HuH-7.5 (cell line): ENCODE measurements at places on chromosomes 16 and 17.
A peak's percentile ranks its signal among the peaks of the same experiment; 100 is the strongest.

DNA sequence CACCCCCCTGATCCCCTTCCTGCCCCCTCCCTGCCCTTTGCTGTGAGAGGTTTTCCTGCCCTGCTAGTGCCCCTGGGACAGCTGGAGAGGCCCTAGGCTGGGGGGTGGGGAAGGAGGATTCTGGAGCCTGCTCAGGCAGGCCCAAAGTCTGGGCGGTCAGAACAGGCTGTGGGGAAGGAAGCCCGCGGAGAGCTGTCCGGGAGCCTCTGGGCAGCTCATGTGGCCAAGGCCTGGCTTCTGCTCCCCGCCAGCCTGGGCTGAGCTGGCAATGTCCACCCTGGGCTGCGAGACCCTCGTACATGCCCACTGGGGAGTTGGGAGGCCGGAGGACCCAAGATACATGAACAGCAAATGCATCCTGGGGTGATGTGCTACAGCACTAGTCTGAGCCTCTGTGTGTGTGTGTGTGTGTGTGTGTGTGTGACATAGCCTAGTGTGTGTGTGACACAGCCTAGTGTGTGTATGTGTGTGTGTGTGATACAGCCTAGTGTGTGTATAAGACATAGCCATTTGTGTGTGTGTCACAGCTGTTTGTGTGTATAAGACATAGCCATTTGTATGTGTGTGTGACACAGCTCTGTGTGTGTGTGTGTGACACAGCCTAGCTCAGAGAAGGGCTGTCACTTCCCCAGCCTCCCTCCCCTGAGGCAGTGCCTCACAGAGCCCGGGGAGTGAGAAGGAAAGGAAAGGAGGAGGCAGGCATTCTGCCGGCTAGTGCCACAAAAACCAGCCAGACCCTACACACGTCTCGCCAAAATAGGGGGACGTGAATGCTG is 201.4 kb upstream of the CIBAR2 start:
- DNase-seq: no peak

- DNase-seq: no peak
These were observed 79.9 kb downstream of the GPRC5B start for GRCh38 chr16:19804538-19805323.

- DNase-seq: peak; percentile 97
These were observed 16.3 kb downstream of the NACA2 start for GRCh38 chr17:61574542-61575351.

DNA sequence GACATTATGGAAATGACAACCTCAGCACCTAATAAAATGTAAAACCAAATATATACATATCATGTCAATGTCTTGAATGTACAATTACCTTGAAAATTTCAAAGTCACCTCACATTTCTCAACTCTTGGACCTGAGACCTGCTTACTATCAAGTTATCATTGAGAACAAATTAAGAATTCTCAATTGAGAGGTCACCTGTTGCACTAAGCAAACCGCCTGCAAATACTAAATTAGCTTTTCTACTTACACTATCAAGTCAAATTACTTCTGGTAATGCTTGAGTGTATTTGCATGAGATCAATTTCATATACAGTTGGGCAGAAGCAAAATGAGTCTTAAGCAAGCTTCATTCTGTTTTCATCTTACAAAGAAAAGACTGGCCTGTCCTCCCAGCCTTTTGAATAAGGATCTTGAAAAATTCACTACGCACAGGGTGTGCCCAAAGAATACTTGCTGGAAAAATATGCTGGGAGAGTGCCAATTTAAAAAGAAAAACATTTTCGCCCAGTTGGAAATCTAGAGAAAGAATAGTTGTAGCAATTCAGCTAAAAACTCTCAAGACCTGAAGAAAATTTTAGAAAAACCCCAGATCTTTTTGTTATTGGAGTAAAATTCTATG is 35.7 kb downstream of the KANSL1 start:
- DNase-seq: no peak

DNA sequence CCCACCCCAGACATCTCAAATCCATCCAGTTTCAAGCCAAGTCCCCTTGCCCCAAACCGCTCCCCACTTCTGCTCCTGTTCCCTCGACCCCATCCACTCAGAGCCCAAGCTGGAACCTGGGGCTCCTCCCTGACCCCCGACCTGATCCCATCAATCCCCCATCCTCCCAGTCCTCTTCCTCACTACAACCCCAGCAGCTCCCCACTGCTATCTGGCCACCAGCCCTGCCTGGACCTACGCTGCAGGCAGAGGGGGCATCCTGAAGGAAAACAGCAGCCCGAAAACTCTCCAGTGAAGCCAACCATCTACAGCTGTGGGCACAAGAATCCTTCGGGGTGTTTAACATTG is 3.9 kb downstream of the FDXR start:
- no peak for DNase-seq

DNA sequence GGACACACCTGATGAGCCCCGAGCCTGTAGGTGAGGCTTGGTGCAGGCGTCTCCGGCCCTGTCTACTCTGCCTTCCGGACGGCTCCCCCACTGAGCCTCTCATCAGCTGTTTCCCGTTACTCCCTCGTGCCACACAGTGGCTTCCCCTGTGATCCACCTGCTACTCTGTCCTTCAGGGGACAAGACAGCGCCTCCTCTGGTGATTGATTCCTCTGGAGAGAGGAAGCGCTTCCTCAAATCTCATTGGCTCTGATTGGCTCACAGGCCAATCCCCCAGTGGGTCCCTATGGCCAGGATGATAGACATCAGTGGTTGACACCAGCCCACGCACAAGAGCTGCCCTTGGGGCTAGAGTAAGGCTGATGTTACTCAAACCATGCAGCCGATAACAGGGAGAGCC is 24.0 kb downstream of the RNF213 start:
- DNase-seq: no peak

- no peak for DNase-seq
These were observed 195.8 kb downstream of the KCNJ2 start for GRCh38 chr17:70365091-70365583.

GRCh38 chr16:50271148-50272041 is 5.0 kb downstream of the ADCY7 start:
- DNase-seq: no peak

DNA sequence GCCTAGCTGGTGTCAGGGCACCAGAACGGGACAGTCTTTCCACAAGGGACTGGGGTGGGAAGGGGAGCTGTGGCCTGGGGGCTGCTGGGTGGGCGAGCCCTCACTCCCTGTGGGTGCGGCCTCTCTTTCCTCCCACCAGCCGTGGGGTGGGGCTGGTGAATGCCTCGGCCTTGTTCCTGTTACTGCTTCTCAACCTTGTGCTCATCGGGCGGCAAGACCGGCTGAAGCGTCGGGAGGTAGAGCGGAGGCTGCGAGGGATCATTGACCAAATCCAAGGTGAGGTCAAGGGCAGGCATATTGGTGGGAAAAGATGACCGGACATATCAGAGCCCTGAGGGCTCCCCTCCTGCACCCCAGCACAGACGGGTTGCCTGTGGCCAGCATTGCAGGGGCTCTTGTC is 29.2 kb downstream of the CASKIN2 start:
- DNase-seq: no peak

GRCh38 chr17:78124081-78124835 is 4.3 kb downstream of the TMC6 start:
- no peak for DNase-seq

DNA sequence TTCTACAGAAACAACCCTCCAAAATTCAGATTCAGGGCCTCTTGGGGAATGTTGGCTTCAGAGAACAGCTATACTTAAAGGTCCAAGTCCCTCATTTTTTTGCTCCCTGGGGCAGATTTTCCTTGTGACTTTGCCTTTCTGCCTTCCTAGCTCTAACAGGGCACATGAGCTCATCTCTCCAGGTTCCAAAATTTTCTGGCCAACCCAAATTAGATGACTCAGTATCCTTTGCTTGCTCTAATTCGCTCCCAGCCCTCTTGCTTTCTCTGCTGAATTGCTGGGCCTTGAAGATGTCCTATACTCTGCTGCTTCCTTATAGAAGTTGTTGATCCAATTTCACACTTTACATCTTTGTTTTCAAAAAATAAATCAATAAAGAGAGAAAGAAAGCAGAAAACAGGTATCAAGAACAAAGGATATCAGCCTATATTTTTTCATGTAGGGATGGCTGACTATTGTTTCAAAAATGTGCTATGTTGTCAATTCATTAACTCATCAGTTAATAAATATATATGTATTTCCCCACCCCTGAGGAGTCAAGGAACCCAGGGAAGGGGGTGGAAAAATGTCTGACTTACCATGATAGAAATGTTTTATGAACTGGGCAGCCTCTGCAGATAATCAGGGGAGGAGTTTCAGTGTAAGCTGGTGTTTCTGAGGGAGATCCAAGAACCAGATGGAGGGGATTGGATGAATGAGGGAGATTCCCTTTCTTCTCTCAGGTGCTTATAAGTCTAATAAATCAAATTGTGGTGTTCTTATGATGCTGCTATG is 1.0 kb upstream of the KRTAP4-2 start:
- DNase-seq: no peak

- no peak for DNase-seq
These were observed 8.7 kb upstream of the SLC7A5 start for GRCh38 chr16:87877942-87878507.
